Mucosa of descending colon (tissue), 3 donors: ENCODE measurements at places on chromosomes 2 and 18. TPM values are rescaled to one million over a fixed set of nuclear protein-coding genes. Genes with fewer than 3 reads are reported as not detected.

DNA sequence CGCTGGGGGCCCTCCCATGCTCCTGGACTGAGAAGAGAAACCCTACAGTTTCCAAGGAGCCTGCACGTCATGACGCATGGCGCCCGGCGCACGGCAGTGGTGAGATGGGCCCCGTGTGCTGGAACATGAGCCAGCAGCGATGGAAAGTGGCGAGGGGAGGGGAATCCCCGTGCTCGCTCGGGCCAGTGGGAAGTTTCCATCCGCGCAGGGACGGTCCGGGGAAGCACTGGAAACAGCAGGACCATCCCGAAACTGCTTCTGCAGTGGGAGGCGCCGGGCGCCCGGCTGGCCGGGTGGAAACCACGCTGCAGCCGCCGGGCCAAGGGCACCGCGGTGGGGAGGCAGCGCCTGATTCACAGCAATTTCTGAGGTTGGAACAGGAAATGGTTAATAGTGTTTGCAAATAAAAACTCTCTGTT is 4.9 kb upstream of the PDCD1 start:
- no peak for DNase-seq

ZNF521 gene
- 11.6 TPM for total RNA-seq

SP3 gene
- 104 TPM for total RNA-seq

GRCh38 chr2:221590861-221591365 is 18.8 kb upstream of the EPHA4 start:
- DNase-seq, result no peak

SLC9A4 gene
- total RNA-seq, result 0.32 TPM

- no peak for DNase-seq
Observed at GRCh38 chr18:42921226-42921737, 194.2 kb downstream of the RIT2 start.

AOX1 gene
- total RNA-seq, result 17.8 TPM

GRCh38 chr2:25470806-25471205 is 129.1 kb upstream of the DNMT3A start:
- no peak for DNase-seq
